ENCODE measurements at places on chromosomes 12 and 14. TPM values are rescaled to one million over a fixed set of nuclear protein-coding genes. Genes with fewer than 3 reads are reported as not detected.
A peak's percentile ranks its signal among the peaks of the same experiment; 100 is the strongest.

- peak; percentile 58 for DNase-seq
- H3K36me3 ChIP-seq: no peaks in the 10 kb centered on the region
- H3K4me3 ChIP-seq: no peak overlapping the region
Measured at GRCh38 chr12:13362260-13362841, 165.8 kb downstream of the EMP1 start.

The CEBPE gene
- total RNA-seq: not detected

- no peaks in the 10 kb centered on the region for H3K27me3 ChIP-seq
- no peak overlapping the region for H3K4me3 ChIP-seq
- H3K4me1 ChIP-seq: no peaks in the 10 kb centered on the region
- no peak overlapping the region for H3K27ac ChIP-seq
- H3K36me3 ChIP-seq: peaks cover 28% of the 10 kb centered on the region
Measured at GRCh38 chr14:104881369-104881979, 16.4 kb downstream of the CEP170B start.

DNA sequence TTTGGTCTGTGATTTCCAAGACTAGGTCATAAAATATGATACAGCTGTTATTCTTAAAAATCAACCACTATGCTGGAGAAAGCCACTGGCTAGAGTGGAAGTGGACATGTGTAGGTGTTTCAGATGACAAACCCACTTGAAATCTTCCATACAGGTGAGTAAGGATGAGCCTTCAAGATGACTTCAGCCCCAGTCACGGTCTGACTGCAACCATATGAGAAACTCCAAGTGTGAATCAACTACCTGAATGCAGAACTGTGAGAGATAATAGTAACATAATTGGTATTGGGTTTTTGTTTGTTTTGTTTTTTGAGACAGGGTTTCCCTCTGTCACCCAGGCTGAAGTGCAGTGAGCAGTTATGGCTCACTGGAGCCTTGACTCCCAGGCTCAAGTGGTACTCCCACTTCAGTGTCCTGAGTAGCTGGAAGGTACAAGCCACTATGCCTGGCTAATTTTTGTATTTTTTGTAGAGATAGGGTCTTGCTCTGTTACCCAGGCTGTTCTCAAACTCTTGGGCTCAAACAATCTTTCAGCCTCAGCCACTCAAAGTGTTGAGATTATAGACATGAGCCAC is 273.3 kb upstream of the LRIG3 start:
- no peaks in the 10 kb centered on the region for H3K36me3 ChIP-seq
- no peaks in the 10 kb centered on the region for H3K4me1 ChIP-seq
- H3K27ac ChIP-seq: no peak overlapping the region

DNA sequence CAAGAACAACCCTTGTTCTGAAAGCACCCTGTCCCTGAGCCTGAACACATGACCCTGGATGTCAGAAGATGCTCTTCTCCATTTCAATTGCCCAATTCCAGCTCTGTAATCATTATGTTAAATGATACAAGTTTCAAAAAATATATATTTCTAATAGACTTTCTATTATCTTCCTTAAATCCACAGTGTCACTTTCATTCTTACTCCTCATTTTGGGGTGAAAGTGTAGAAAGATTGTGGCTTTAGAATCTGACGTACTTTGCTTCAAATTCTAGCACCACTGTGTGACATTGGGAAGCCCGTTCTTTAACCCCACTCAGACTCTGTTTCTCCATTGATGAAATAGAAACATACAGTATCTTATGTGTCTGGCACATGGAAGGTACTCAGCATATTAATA is 83.2 kb downstream of the ETV6 start:
- DNase-seq: no peak
- H3K27ac ChIP-seq: no peak overlapping the region
- no peaks in the 10 kb centered on the region for H3K27me3 ChIP-seq
- peaks cover 57% of the 10 kb centered on the region for H3K4me1 ChIP-seq
- H3K36me3 ChIP-seq: no peaks in the 10 kb centered on the region

The BEGAIN gene
- total RNA-seq: 0.75 TPM

Measured in heart left ventricle (tissue), 16 donors.